Activated gamma-delta T cell (primary cell): ENCODE measurements at places on chromosomes 3 and 15.

DNA sequence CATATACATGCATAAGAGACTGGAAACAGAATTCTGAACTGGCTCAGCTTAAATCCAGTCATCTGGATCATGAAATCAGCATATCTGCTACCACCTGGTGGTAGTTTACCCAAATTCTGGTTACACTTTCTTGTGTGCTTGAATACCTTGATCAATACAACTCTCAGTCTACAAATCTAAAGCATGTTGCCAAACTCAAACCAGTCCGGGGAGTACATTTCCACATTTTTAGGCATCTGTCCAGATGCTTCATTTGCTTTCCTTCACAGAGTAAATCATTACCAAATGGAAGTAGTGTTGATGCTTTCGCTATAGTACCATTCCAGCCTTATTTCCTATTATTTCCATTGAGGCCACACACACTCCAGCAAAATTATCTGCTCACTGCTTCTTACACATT is 126.4 kb downstream of the P2RY1 start:
- DNase-seq, result no peak

DNA sequence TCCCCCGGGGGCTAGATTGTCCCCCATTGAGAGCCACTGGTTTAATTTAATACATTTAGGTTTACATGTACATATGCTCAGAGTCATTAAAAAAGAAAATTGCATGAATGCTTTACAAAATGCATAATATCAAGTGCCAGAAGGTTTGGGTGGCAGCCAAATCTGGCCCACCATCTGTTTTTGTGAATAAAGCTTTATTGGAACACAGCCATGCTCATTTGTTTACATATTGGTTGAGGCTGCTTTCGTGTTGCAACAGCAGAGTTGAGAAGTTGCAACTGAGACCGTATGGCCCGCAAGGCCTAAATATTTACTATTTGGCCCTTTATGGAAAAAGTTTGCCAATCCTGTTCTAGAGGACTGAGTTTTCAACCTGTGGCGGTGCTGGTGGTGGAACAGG is 32.1 kb upstream of the RGMA start:
- no peak for DNase-seq

DNA sequence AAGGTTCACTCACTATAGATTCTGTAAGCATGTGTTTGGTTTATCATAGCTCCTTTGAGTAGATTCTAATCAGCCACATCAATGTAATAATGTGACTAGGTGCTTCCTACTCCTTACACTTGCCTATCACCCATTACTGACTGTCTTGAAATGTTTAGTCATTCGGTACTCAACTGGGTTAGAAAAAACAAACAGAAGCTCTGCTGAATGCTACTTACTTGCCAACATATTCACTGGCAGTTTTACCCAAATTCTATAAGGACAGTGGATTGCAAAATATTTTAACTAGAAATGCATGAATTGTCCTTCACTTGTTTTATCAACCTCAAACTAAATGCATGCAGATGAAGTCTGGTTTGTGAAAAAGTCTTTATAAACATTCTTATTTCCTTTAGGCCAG is 352.1 kb upstream of the ALCAM start:
- DNase-seq, result no peak

GRCh38 chr3:18428991-18429745 is 4.0 kb upstream of the SATB1 start:
- no peak for DNase-seq

- no peak for DNase-seq
Observed at GRCh38 chr3:128760042-128760441, 34.1 kb downstream of the RAB7A start.

DNA sequence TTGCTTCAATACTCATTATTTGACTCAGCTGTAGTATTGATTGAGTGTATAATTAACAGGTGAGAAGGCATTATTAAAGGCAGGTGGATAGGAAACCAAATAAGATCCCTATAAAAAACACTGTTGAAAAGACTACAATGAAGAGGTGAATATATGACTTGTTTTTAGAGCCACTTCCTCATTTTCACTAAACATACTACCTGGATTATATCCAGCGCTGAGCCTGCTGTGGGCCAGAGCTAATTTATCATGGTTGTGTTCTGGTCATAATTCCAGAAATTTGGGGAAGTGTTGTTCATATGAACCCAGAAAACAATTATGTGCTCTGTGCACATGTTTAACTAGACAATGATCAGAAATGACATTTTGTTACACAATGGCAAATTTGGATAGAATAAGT is 235.3 kb upstream of the MME start:
- no peak for DNase-seq

- DNase-seq, result no peak
Observed at GRCh38 chr3:20751296-20751695, 565.3 kb upstream of the SGO1 start.

- no peak for DNase-seq
Observed at GRCh38 chr3:48416091-48416505, 13.8 kb downstream of the PLXNB1 start.

GRCh38 chr15:45114751-45115085 is 592 bp downstream of the DUOXA2 start:
- DNase-seq, result no peak

GRCh38 chr3:139234491-139234890 is 109.3 kb upstream of the MRPS22 start:
- DNase-seq, result no peak

DNA sequence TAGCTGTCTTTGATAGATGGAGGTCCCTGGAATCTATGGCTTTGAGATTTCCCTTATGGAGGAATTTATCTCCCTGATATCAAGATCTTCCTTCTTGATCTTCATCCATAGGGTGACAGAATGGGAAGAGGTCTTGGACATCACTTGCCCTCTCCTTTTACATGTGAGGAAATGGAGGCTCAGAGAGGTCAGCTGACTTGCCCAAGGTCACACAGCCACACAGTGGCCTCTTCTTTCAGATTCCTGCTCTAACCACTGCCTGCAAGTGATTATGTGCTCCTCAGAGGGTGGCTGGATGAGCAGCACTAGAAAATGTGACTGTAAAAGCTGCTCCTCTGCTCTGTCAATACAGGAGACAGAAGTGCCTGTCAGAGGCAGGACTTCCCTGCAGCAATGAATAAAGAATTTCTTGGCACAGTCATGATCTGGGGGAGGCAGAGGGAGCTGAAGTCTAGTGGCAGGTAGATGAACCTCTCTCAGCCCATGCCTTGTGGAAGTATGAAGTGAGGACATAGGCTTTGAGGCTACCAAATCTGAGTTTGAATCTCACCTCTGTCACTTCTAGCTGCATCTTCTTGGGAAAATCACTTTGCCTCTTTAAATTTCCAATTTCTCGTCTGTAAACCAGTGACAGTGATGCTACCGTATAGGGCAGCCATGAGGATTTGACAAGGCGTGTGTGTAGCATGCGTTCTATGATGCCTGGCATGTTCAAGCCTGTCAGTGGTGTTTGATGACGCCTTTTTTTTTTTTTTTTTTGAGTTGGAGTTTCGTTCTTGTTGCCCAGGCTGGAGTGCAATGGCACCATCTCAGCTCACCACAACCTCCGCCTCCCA is 12.0 kb downstream of the SSUH2 start:
- no peak for DNase-seq

DNA sequence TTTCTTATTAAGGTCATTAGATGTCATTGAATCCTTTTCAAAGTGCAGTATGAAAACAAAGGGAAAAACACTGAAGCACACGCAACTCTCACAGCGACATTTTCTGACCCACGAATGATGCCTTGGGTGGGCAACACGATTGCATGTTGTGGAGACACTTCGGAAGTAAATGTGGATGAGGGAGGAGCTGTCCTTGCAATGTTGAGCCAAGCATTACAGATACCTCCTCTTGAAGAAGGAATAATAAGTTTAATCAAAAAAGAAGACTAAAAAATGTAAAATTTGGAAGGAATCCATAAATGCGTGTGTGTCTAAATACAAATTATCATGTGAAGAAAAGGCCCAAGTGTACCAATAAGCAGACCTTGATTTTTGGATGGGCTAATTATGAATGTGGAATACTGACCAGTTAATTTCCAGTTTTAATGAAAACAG is 16.9 kb downstream of the THBS1 start:
- DNase-seq, result no peak

- no peak for DNase-seq
Observed at GRCh38 chr15:97085731-97086130, 755.2 kb downstream of the NR2F2 start.

GRCh38 chr3:161781381-161781780 is 284.8 kb downstream of the OTOL1 start:
- DNase-seq, result no peak

DNA sequence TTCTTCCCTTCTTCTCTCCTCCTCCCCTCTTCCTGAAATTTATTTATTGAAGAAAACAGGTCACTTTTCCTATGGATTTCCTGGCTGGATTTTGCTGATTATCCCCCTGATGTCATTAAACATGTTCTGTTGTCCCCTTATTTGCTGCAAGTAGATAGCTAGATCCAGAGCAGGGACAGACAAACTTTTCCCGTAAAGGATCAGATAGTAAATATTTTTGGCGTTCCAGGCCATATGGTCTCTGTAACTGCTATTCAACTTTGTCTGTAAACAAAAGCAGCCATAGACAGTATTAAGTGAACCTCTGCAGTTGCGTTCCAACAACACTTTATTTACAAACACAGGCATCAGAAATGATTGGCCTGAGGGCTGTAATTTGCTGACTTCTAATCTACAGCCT is 241.3 kb downstream of the NEK10 start:
- DNase-seq, result no peak

DNA sequence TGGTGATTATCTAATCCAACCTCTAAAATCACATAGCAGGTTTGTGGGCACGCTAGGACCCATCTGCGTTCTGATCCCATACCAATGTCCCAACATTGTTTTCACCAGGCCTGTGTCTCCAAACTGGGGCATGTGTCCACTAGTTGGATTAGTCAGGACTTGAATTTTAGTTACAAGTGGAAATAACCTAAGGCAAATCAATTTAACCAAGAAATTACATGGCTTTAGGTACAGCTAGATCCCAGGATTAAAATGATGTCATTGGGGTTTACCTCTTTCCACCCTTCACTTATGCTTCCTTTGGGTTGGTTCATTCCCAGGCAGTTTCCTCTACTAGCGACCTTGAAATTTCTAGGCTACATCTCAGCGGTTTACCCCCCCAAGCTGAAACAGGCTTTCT is 47.2 kb upstream of the PXYLP1 start:
- DNase-seq, result no peak

- no peak for DNase-seq
Observed at GRCh38 chr3:114428044-114428595, 134.3 kb downstream of the TIGIT start.

- DNase-seq, result no peak
Observed at GRCh38 chr3:52005571-52005986, 9.9 kb upstream of the RPL29 start.

- no peak for DNase-seq
Observed at GRCh38 chr15:95470997-95471689, 859.4 kb upstream of the NR2F2 start.

DNA sequence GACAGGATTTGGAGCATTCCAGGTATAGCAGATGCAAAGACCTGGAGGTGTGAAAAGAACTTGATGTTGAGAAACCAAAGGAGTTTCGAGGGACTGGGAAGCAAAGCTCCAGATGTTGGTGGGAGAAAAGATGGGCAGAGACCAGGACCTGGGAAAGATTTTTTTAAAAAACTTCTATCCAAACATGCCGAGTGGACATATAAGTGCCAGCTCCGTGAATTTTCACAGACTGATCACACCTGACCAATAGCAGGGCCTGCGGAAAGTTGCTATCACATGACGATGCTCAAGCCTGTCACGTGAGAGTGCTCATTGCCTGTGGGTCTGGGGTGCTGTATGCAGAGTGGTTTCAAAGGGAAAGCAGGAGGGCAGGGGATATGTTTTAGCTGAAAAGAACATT is 19.9 kb downstream of the SMAD6 start:
- DNase-seq, result no peak

GRCh38 chr3:132509096-132509495 is 88.0 kb upstream of the ACKR4 start:
- no peak for DNase-seq

DNA sequence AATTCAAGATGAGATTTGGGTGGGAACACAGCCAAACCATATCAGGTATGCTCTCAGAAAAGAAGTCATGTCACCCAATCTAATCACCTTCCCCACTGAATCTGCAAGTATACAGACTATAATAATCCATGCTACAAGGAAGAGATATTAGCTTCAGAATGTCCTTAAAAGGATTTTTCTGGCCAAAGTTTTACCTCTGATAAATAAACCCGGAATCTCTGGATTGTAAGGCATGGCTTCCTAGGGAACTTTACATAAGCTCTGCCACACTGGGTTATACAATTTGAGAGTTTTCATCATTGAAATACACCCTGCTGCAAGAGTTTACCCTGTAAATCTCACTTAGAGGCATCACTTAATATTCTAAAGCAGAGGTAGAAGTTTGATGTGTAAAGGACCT is 330.5 kb upstream of the KCNMB2 start:
- DNase-seq, result no peak

GRCh38 chr15:48176112-48176511 is 2.0 kb downstream of the MYEF2 start:
- no peak for DNase-seq

DNA sequence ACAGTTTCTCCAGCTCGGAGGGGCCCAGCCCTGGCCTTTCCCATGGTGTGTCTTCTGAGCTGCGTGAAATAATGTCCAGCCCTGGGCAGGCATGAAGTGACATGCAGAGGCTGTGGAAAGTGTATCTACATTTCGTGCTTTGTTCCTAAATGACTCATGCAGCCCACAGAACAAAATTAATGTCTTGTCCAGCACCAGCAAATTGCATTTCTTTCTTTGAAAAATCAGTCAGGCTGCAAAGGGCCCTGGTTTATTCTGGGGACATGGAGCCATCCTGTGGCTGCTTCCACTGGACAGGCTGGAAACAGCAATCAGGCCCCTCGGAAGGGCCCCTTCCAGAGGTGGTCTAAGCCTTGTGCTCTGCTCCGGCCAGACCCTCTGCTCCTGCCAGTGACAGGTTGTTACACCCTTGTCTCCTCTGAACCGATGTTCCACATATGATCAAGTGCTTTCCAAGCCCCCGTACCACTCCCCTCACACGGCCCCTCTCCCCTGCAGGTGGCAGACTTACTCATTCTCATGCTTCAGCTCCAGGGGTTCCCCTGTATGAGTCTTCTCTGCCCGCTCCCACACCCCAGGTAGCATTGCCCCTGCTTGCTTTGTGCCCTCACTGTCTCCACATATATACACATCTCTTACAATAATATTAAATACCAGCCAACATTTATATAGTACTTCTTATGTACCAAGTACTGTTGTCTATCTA is 33.7 kb downstream of the CRYGS start:
- no peak for DNase-seq
